Stimulated activated naive CD8-positive, alpha-beta T cell treated with anti-CD3 and anti-CD28 coated beads, Interleukin-15, amount 100 ng/mL, for 72 hours (primary cell): ENCODE measurements at places on chromosomes 4 and X.
A peak's percentile ranks its signal among the peaks of the same experiment; 100 is the strongest.

- DNase-seq, result no peak
These were observed 206.5 kb upstream of the STS start for GRCh38 chrX:6941041-6941440.

DNA sequence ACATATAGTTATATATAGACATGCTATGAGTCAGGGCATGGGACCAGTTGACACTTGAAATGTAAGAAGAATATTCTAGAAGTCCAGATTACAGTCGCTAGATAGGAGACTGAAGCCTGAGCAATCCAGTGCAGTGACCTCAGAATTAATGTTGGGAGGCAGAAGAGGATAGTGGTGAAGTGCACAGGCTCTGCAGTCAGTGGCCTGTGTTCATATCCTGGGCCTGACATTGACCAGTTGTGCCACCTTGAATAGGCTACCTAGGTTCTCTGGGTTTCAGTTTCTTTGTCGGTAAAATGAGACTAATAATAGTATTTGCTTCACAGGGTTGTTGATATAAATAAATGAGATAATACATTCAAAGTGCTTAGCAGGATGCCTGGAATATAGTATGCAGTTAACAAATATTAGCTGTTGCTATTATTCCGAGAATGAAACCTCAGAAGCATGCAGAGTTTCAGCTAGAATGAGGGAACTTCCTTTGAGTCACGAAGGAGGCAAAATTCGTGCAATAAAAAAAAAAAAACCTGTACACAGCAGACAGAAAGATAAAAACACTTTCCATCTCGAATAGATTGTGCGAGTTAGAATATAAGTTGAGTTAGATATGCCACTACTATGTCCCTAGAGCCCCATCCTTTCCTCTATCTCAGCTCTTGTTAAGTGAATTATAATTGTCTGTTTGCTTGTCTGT lies 4.0 kb upstream of the SH2D1A start:
- DNase-seq, result no peak

GRCh38 chr4:47664051-47664826 lies 173.6 kb downstream of the CORIN start:
- no peak for DNase-seq

GRCh38 chrX:68183612-68184214 lies 249.6 kb downstream of the OPHN1 start:
- DNase-seq, result no peak

DNA sequence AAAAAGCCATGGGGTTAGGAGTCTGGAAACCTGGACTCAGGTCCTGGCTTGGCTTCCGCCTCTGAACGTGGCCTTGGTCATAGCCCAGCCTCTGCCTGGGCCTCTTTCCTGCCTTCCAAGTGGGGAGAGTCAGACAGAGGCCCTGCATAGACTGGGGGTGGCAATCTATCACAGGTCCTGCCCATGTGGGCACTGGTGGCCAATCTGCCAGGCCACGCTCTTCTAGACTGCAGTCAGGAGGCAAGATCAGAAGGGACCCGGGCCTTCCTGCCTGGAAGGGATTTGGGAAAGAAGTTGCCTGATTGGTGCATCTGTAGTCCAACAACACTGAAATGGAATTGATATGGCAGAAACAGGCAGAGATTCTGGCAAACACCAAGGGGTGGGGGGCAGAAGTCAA lies 46.1 kb downstream of the CNGA2 start:
- no peak for DNase-seq

DNA sequence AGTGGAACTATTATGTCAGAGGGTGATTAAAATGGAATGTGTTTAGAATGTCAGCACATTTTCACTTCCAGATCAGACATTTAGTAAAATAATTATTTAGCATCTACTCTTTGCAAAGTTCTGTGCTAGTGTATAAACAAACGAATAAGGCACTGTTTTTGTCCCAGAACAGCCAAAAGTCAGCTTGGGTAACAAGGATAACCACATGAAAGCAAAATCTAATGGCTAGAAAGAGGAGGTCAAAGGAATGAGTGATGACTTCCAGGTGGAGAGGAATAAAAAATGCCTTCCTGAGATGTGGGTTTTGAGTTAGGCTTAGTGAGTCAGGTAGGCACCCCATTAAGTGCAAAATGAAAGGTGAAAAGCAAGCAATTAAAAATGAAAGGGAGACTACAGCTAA lies 112.6 kb downstream of the ATP10D start:
- DNase-seq, result no peak

DNA sequence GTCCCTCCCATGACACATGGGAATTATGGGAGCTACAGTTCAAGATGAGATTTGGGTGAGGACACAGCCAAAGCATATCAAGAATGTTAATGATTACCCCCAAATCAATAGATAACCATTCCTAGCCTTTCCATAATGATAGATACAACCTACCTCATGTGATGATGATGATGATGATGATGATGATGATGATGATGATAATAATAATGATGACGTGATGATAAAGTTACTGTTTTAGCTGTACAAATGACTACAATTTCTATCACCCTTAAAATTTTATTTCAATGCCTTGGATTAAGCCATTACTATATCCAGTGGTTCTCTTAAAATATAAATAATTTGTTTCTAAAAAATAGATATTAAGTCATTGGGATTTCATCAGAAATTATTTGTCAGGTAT lies 55.2 kb upstream of the NLGN4X start:
- DNase-seq, result no peak

DNA sequence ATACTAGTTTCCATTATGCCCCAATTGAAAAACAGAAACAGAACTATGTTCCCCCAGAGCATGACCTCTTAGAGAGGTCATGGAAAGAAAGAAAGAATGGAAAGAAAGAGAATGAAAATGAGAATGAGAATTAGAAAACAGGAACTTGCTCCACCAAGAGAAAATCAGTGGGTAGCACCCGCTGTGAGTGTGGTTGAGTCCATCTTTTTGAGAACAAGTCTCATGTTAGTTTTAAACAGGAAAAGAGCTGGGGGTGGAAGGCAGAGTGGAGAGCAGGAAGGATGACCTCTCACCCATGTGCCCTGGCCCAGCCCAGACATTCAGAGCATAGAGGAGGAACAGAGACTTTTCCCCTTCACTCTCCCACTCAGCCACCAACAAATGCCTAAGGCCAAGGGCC lies 4.9 kb downstream of the GSX2 start:
- peak; percentile 0 for DNase-seq

GRCh38 chrX:10099411-10099810 lies 57.4 kb upstream of the CLCN4 start:
- no peak for DNase-seq

GRCh38 chr4:46550471-46550870 lies 160.5 kb upstream of the GABRA2 start:
- DNase-seq, result no peak

DNA sequence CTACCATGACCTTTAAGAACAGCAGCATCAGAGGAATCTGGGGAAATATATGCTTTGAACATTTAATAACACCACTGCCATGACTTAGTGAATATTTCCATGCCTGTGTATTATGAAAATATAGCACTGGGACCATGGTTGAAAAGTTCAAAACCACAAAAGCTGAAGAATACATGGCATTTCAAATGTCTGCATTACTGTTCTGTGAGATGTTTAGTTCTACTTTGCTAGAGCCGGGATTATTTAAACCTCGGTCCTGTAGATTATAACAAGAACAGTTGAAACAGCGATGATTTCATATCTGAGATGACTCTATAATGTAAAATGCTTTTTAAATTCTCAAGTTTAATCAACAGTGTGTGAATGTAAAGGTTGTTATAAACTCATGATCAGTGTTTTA lies 126.7 kb upstream of the AGA start:
- no peak for DNase-seq

DNA sequence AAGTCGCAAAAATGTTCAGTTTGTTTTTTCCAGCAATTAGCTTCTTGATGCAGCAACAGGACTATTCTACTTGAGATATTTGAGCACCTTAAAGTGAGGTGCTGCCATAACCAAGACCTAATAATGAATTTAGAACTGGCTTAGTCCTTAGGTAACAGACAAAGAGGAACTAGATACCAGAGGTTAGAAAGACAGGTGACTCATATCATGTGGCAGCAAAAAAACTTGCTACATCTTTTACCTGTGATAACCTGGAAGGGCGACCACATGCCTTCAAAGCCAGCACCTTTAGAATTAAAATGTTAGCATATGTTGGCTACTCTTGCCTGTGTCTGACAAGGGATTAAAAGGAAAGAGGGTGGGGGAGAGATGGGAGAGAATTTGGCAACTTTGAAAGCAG lies 90.4 kb downstream of the ARHGAP6 start:
- no peak for DNase-seq

GRCh38 chrX:9566150-9566621 lies 101.3 kb downstream of the TBL1X start:
- DNase-seq, result peak; percentile 11

- no peak for DNase-seq
These were observed at the start of gene ZAR1 for GRCh38 chr4:48490012-48490679. TSS of gene ZAR1 (plus strand) at chr4:48490252. CDS start at chr4:48490292, 40 bp downstream.

DNA sequence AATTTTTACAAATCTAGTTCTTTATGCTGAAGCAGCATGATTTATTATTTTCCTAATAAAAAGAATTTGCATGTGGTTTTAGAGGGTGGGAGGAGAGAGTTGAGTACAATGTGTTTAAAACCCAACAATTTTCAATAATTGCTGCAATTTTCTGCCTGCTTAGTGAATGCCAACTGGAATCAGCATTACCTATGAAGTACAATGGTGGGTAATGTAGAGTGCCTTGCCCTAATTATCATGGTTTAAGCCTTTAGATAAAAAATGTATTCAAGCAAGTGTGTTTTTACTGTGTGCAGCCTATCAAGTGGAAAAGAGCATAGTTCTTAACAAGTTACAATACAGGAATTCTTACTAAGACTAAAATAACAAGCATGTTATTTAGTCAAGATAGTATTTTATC lies 77.9 kb upstream of the ANKRD50 start:
- no peak for DNase-seq

GRCh38 chrX:53479301-53479700 lies 45.1 kb upstream of the HSD17B10 start:
- no peak for DNase-seq
